Fibroblast of skin of right quadriceps (primary cell): ENCODE measurements at places on chromosomes 7 and 10.

- DNase-seq, result peak; percentile 97
Observed at GRCh38 chr10:62043421-62044021, 142.0 kb downstream of the ARID5B start.

DNA sequence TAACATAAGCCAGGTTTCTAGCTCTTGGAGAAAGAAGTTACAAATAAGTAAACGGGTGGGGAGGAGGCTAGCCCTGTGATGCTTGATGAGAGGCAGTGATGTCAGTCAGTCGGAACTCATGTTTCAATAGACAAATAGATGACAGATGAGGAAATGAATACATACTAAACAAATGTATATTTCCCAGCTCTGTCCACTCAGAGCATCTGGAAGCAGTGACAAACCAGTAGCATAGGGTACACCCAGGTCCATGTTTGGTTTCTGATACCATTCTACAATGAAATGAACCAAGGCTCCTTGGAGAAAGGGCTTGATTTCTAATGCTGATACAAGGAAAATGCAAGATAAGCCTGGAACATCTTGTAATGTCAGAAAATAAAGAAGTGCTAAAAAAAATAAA lies 30.6 kb downstream of the PODXL start:
- DNase-seq, result peak; percentile 28

DNA sequence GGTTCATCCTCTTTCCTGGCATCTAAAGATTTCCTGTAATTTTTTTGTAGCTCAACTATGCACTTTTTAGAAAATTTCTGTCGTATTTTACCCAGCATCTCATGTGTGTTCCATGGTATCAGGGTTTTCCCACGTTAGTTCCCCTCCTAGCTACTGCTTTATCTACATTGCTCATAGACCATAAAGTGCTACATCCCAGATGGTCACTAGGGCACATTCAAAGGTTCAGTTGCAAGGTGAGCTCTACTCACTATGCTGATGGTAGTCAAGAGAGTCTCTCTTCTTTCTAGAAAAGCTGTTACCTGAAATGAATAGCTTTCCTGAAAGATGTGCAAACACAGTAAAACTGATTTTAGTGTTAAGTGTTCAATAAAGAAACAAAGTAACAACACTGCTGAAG lies 33.5 kb downstream of the RELN start:
- DNase-seq, result no peak

DNA sequence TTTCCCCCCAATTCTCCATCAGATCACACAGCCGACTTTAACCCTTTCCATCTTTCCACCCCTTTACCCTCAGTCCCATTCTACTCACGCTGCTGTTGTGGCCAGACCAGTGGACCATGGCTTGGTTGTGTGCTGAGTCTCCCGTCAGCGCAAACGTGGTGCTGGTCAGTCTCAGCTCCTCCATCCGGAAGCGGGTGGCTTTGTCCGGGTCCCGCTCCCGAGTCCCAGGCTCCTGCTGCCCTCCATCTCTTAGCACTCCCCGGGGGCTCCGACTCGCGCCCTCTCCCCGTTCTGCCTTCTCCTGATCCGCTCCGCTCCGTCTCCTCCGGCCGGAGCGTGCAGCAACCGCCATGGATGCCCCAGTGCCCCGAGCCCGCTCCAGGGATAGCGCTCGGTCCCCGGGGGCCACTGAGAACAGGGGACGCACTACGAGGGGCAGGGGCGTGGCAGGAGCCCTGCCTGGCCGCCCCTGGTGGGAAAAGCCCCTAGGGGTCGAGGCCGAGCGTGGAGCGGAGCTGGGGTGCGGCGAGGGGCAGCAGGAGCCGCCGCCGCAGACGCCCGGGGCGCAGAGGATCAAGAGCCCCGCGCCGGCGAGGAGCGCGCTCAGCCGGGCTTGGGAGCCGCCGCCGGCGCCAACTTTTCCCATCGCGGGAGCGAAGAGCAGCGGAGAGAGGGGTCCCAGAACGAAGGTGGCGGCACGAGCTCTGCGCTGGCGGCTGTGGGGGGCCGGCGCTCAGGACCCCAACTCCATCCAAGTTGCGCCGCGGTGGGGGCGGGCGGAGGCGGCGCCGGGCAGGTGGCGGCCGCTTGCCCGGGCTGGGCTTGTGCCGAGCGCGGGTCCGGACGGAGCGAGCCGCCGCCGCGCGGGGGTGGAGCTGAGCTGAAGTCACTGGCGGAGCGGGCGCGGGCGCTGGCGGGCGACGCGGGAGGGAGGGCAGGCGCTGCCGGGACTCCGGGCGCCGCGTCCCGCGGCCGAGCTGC lies at the start of gene SORCS1:
Gene SORCS1, minus strand, starts transcription at position 826 of the 981 bp plus-strand sequence.
- no peak for DNase-seq

DNA sequence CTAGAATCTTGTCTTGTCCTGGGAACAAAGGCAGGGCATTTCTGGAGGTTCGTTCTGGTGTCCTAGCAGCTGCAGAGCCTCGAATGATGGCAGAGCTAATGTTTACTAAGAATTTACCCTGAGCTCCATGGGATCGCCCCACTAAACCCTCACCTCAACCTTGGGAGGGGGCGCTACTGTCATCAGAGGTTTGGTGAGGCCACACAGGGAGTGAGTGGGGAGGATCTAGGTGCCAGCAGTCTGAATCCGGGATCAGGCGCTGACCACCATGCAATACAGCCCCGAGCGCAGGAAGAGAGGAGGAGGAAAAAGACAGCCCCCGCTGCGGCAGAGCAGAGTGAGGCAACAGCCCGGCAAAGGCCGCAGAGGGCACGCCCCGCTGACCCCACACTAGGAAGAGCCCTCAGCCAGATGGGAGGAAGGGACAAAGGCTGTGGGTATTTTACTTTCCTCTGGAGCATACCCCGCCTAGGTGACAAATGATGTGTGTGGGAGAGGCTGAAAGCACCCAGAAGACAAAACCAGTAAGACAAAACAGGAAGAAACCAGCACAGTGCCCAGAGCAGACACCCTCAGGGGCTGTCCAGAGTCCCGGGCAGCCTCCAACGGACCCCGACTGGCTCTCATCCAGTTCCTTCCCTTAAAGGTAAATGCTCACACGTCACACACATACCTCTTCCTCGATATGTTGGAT lies 103.5 kb downstream of the FAM53B start:
- no peak for DNase-seq

DNA sequence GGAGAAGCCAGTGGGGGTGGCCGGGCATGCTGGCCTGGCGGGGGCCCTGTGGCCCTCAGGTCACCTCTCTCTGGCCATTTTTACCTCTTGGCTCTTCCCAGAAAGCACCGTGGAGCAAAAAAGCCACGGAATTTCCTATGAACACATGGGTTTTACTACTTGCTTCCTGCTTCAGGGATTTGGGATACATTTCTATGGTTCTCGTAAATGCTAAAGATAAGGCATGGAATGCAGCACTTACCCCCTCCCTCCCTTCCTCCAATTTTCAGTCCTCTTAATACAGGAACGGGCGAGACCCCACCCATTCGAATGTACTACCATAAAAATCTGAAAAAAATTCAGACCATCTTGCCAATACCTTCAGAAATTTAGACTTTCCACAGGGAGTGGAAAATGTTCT lies 279.7 kb downstream of the ARHGAP12 start:
- DNase-seq, result peak; percentile 42

DNA sequence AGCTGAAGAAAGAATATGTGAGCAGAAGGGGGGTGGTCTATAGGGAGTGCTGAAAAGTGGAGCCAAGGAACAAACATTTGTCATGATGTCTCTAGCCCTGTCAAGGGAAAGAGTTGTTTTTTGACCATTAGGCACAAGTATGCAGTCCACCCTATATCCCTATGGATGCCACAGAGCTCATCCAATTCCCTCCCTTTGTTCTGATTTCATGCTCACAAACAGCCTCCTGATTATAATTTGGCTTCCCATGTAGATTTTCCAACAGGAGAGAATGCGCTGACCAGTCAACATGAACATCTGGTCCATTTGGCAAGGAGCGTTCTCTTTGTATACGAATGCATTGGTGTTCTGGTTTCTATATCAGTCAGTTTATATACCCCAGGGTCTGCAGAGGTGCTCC lies 12.1 kb upstream of the CEP41 start:
- DNase-seq, result no peak

DNA sequence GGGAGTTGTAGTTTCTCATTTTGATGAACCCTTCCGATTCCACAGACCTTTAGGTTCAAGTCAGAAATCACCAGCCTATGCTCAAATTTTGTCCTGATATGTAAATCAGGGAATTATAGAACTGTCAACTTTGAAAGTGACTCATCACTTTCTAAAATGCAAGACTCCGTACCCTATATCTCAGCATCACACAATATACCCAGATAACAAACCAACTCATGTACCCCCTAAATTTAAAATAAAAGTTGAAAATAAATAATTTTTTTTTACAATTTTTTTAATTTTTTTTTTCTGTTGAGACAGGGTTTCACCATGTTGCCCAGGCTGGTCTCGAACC lies 393 bp upstream of the ARHGAP19 start:
- DNase-seq, result no peak

- no peak for DNase-seq
Observed at GRCh38 chr10:99005254-99005653, 230.4 kb downstream of the HPSE2 start.

- DNase-seq, result no peak
Observed at GRCh38 chr10:109937460-109938065, 14.3 kb upstream of the XPNPEP1 start.
